Right renal cortex interstitium (tissue), 3 donors: ENCODE measurements at places on chromosomes 2 and 18. TPM values are rescaled to one million over a fixed set of nuclear protein-coding genes. Genes with fewer than 3 reads are reported as not detected.

DNA sequence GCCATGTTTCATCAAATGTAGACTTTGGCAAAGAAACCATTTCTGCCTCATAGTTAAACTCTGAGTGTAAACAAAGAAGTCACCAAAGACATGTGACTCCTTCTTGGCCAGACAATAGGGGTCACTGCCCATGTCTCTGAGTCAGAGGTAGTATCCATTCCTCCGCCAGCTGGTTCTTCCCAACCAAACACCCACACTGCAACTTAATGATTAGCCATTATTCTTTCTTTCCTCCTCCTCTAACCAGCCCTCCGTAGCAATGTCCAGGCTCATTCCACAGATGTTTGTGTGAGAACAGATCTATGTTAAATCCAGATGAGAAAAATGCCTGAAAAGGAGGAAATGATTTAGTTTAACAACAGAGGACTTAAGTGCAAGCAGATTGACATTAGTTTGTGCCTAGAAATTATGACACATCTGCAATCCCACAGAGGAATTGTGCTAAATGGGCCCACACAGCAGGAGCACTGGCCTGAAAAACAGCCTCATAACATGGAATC, 127.9 kb upstream of the SH3BP4 start:
- DNase-seq = peak; percentile 72

DNA sequence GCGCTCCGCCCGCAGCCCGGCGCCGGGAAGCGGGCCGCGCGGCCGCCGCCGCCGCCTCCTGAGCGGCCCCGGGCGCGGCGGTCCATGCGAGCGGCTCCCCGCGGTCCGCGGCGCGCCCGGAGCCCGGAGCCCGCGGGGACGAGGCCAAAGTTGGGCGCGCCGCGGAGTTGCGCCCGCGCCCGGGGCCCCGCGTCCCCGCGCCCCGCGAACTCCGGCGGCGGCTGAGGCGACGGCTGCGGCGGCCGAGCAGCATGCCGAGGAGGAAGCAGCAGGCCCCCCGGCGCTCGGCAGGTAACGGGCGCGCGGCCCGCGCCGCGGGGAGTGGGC, 992 bp downstream of the TSHZ1 start:
- DNase-seq = no peak

- DNase-seq = no peak
These were observed 25.3 kb upstream of the IL1RN start for GRCh38 chr2:113102133-113102532.

DNA sequence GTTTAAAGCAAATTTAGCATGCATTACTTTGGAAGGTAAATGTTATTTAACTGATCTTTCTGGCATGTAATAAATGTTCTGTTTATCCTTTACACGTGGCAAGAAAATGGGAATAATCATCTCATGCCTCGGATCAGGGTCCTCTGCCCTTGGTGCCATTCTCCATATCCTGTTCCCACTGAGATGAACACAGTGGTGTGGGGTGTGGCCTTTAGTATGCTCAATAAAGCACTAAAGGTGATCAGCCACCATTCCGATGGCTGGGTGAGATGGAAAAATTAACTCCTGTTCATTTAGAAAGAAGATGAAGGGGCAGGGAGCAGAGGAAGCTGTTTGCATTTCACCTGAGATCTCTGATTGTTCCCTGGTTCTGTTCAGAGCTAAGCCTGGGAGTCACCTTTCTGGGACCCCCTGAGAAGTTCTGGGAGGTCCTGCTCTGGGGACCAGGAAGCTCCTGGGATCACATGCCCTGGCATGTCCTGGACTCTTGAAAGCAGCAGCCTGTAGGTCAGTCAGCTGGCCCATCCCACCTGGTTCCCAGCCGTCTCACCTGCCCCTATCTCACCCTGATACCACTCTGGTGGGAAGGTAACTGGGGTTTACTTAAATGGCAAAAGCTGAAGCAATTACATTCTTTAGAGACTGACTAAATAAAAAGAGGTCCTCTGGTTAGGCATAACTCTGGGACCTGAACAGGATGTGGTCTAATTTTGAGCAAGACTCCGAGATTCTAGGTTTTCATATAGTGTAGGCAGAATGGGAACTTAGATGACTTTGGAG, 288.9 kb upstream of the EPAS1 start:
- DNase-seq = no peak

DNA sequence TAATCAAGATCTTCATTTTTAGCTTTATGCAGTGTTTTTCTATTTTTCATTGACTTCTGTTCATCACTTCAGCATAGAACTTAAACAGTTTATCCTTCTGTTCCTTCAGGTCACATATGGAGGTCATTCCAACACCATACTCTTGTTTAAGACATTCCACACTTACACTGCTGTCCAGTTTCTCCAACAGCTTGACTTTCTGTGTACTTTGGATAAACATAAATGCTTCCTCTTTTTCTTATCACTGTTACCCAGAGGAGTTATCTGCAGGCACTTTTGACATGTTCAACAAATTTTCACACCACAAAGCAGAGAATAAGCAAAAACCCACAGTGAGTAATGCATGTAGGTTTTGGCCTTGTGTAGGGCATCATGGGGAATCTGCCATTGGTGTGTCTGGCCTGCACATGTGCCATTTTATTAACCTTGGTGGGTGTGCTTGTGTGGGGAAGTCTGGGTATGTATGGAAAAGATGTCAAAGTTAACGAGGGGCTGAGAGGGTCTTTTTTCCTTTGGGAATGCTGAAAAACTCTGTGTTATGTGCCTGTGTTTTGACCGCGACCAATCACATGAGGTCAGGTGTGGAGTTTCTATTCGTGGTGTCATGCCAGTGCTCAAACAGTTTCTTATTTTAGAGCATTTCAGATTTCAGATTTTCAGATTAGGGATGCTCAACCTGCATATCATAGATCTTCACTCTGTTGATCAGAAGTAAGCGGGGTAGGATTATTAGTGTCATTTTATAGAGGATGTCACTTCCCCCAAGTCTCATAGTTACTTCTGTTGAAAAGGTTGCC, 53.9 kb upstream of the ACVR1 start:
- DNase-seq = no peak

GRCh38 chr18:44197832-44198611, 482.7 kb upstream of the SETBP1 start:
- no peak for DNase-seq

DNA sequence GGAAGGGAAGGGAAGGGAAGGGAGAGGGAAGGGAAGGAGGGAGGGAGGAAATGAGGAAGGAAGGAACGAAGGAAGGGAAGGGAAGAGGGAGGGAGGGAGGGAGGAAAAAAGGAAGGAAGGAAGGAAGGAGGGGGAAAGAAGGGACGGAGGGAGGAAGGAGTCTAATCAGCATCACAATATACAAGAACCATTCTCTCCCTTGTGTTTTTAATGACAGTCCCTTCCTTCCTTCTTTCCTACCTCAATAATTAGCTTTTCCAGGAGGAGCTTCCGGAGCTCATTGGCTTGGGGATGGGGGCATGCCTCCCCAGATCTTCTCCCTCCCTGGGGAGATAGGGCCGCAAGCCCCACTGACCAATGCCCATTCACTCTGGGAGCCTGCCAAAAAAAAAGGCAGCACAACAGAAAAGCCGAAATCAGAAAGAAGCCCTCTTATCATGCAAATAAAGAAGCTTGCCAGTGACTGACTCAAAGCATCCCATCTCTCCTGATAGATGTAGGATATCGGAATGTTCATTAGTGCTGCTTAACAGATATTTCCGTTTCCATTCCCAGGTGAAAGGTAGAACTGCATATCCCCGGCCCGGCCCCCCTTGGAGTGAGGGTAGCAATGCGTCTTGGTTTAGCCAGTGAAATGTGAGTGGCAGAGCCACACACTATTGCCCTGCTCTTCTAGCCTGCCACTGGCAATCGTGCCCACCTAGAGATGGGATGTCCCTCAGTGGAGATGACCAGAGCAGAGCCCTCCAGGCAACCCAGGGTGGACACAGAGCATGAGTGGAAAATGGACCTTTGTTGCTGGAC, 17.8 kb upstream of the SMAD7 start:
- DNase-seq = no peak

DNA sequence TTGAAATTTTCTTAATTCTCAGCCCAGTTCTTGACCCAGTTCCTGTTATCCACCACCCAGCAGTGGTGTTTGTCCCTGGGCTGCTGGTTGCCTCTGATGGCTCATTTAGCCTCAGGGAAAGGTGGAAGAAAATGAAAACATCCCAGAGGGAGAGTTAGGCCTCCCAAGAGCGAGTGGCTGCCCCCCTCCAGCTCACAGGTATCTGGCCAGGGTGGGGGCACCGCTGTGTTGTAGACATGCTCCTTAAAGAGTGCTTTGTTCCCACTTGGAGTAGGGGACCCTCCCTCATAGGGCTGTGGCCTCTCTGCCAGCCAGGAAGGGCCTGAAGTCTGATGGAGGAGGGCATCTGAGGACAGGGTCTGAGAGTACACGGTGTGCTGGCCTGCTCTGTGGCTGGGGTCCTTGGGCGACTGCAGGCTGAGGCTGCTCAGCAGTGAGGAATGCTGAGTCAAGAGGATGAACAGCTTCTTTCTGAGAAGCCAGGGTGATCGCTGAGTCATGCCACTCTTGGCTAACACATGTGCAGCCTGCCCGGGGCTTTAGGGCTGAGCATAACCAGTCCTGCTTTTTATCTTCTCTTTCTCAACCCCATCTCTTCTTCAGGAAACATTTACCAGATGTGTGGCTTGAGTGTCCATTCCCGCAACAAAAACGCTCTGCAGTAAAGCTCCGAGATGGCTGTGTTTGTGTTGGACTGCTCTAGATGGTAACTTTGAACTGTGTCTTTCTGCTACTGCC, 72.3 kb downstream of the IL1R2 start:
- DNase-seq = no peak

GRCh38 chr2:120802867-120803484, 67.3 kb downstream of the GLI2 start:
- no peak for DNase-seq

DNA sequence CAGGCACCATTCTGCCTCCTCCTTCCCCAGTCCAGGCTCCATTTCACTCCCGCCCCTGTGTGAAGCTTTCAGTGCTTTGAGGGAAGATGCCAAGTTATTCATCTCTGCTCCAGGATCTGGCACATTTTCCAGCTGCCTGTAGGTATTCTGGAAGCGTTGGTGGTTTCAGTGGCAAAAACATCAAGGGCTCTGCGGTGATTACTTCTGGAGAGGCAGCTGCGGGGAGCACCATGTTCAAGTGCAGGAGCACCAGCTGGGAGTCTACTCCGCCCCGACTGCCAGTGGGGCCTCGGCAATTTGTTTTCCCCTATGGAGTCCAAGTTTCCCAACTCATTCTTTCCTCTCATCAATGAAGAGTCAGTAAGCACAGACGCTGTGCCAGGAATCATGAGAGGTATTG, 211.7 kb downstream of the CLIP4 start:
- no peak for DNase-seq

GRCh38 chr2:216195565-216196029, 86.4 kb downstream of the XRCC5 start:
- DNase-seq = no peak

- DNase-seq = no peak
These were observed 31.2 kb upstream of the ITGAV start for GRCh38 chr2:186558512-186559276.

- DNase-seq = no peak
These were observed 89.1 kb downstream of the COMMD1 start for GRCh38 chr2:61994531-61994930.

GRCh38 chr18:58806826-58807714, 57.6 kb upstream of the ZNF532 start:
- no peak for DNase-seq

- DNase-seq = no peak
These were observed 1.8 kb downstream of the METTL5 start for GRCh38 chr2:169822785-169823392.

DNA sequence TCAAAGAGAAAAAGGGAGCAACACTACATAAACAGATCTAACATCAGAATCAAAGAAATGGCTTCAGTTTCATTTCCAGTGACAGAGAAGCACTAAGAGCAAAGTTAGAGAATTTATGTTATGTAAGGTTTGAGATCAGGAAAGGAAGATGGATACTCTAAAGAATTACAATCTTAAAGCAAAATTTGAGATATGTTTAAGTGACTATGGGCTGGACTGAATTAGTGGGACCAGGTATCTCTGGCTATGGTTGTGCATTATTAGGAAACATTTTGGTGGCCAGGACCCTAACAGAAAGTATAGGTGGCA, 208.2 kb downstream of the CCDC178 start:
- DNase-seq = no peak

DNA sequence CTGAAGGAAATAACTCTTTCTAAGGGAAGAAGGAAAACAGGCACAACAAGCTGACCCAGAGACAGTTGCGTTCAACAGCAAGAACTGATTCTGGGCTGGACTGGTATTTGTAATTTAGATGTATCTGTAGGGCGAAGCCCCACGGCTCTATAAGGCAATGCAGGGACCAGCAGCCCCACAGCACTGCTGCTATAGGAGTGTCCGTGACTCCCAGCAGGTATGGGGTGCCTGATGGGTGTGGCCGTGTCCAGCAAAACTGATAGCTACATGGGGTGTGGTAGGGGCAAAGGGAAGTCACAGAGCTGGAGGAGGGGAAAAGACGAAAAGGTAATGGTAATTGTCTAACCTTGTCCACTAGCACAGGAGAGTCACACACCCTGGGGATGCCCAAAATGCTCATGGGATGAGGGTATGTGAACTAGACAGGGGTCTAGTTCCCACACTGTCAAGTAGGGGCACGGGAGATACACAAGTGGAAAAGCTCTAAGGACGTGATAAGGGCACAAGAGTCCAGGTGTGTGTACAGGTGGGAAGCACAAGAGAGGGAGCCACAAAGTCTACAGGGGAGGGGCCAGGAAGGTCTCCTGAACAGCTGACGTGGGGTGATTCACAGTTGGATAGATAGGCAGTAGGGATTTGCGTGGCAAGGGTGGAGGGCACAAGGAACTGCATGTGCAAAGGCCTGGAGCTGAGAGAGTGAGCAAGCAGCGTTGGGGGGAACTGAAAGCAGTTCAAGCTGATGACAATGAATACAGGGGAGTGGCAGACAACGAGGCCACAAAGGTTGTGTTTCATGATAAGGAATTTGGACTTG, 48.5 kb upstream of the ASPRV1 start:
- no peak for DNase-seq

DNA sequence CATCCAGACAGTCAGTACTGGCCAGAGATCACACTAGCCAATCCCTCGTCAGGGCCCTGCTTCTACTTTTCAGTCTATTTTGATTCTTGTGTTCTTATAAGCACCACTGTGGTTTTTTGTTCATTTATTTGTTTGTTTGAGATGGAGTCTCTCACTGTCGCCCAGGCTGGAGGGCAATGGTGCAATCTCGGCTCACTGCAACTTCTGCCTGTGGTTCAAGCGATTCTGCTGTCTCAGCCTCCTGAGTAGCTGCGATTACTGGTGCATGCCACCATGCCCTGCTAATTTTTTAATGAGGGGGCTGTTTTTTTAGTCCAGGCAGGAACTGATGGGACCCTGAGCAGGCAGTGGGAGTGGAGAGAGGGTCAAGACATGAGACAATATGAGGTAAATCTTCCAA, 64.9 kb upstream of the KIF5C start:
- DNase-seq = no peak

GRCh38 chr2:68368654-68369336, 3.7 kb downstream of the PLEK start:
- no peak for DNase-seq

GFPT1 gene
- 37.0 TPM for polyA plus RNA-seq

ATOH8 gene
- polyA plus RNA-seq = 12.9 TPM

MGAT4A gene
- 31.8 TPM for polyA plus RNA-seq

PCBP1 gene
- polyA plus RNA-seq = 237 TPM

ADRA2B gene
- polyA plus RNA-seq = 5.3 TPM

CACNB4 gene
- 8.1 TPM for polyA plus RNA-seq

B4GALT6 gene
- 16.7 TPM for polyA plus RNA-seq
